ENCODE measurements at places on chromosomes 3 and 15.

GRCh38 chr3:122014741-122015140, 7.3 kb downstream of the ILDR1 start:
- DNase-seq: no peak

- DNase-seq: no peak
These were observed 785 bp upstream of the MYRIP start for GRCh38 chr3:39808467-39809180.

DNA sequence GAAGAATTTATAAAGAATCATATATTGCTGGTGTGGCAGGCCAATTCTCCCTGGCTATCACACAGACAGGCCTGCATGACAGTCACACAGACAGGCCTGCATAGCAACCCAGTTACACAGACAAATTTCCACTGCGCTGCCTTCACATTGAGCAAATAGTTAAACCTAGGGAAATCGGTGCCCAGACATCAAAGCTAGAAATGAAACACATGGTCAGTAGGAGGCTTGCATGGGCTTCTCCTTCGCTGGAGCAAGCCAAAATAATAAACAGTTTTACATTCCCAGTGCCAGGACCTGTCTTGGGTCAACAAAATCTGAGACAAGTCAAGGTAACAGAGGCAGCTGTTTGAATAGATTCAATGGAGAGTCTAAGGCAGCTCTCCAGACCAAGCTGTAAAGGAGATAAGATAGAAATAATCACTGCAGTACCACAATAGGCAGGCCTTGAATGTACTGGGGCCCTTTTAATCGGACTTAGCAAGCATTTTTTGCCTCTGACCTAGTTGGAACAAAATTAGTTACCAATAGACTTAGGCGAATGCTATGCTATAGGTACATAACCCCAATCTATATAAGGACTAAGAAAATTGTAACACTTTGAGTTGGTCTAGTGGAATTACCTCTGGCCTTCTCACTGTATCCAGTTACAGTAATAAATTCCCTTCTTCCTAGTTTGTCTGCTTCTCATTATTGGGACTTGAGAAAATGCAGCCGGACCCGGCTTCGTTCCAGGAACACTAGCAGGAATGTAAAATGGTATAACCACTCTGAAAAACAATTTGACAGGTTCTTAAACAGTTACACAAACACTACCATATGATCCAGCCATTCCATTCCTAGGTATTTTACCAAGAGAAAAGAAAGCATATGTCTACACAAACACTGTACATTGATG, 274.7 kb upstream of the UBE2E2 start:
- no peak for DNase-seq

DNA sequence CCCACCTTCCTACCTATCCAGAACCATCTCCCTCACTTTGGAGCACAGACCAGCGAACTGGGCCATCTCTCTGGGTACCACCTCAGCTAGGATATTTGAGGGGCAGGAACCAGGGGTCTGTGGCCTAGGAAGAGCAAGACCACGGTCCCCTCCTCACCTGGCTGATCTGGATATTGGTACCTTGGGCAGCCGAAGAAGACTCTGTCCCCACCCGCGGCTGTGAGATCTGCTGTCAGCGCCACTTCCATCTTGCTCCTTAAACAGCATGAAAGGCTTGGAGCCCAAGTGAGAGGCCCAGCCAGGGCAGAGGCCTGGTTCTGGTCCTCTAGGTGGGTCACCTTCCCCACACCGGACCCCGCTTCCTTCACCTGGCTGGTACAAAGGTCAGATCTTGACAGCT, 26.6 kb downstream of the SEC61A1 start:
- DNase-seq: no peak

DNA sequence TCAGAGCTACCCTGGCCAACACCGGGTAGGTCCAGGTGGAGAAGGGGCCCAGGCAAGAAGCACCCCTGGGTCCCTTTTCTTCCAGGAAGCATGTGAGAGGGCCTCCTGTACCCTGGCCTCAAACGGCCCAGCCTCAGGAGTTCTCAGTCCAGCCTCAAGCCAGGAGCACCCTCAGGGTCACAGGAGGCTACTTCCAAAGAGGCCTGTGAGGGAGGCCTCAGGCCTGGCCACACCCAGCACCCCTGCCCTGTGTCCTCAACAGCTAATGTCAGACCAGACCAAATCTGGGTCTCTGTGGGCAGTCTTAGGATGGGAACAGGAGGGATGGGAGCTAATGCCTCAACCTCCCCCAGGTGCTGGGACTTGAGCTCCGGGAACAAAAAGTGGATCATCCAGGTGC, 23.5 kb downstream of the PTH1R start:
- DNase-seq: no peak

DNA sequence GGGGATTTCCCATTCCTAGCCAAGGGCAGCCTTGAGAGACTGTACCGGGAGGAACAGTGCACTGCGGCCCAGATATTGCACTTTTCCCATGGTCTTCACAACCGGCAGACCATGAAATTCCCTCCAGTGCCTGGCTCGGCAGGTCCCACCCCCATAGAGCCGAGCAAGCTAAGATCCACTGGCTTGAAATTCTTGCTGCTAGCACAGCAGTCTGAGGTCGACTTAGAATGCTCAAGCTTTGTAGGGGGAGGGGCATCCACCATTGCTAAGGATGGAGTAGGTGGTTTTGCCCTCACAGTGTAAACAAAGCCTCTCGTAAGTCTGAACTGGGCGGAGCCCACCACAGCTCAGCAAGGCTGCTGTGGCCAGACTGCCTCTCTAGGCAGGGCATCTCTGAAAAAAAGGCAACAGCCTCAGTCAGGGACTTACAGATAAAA, 156.3 kb downstream of the FRMD5 start:
- no peak for DNase-seq

DNA sequence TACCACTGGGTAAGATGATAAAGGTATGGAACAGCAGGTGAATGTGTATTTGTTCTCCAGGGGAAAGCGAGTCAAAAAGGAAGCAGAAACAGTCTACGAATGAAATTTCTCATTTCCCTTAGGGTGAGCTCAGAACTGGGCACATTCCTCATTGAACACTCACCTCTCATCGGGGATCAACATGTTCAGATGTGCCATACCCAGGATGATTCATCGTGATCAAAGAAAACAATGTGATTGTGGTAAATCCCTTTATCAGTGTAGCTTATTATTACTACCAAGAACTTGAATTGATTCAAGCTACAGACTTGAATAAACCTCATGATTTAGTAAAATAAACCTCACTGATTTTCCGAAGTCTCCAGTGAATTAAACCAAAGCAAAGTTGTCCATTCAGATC, 72.1 kb downstream of the GJD2 start:
- no peak for DNase-seq

DNA sequence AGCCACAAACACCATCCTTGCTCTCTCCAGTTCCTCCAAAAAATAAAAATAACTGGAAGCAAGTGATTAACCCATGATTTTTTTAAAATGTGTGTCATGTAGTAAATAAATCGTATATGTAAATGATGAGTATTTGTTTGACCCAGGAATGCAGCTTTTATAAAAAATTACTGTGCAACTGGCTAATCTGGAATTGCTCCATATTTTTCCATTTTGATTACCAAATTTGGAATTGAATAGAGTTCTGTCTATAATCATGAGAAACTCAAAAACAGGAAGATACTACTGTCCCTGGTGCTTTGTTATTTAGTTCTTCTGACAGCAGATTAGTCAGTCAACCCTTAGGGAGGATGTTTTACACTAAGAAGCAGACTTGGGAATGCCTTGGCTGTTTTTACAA, 116.2 kb downstream of the CCNL1 start:
- DNase-seq: no peak

DNA sequence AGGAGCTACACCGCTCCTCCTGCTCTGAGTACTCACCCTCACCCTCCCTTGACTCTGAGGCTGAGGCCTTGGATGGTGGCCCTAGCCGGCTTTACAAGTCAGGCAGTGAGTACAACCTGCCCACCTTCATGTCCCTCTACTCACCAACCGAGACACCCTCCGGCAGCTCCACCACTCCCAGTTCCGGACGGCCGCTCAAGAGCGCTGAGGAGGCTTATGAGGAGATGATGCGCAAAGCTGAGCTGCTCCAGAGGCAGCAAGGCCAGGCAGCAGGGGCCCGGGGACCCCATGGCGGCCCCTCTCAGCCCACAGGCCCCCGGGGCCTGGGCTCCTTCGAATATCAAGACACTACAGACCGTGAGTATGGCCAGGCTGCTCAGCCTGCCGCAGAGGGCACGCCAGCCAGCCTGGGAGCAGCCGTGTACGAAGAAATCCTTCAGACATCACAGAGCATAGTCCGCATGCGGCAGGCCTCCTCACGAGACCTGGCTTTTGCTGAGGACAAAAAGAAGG, 21.2 kb upstream of the APEH start:
- DNase-seq: no peak

DNA sequence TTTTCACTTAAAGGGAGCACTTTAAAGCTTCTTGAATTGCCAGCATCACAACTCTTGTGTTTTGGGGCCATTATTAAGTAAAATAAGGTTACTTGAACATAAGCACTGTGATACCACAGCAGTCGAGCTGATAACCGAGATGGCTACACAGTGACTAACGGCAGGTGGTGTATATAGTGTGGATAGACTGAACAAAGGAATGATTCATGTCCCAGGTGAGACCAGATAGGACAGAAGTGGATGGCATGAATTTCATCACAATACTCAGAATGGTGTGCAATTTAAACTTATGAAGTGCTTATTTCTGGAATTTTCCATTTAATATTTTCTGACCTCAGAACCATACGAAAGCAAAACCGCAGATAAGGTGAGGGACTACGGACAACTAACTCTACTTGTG, 40.2 kb downstream of the PBRM1 start:
- DNase-seq: no peak

DNA sequence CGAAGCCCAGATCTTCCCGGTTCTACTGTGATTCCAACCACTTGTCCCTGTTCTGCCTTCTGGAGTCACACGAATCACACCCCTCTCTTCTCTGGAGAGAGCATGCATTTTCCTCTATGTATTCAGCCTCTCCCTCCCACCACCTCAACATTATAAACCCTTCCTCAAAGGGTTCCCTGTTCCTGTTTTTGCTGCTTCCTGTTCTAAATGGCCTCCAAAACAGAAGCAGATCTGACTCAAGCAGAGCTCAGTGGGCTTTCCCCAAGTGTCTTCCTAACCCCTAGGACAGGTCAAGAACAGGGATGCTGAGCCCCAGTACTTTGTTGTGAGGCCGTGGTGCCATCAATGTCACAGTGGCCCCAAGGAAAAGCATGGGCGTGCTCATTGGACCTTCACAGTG, 75.7 kb upstream of the ARNT2 start:
- DNase-seq: no peak

DNA sequence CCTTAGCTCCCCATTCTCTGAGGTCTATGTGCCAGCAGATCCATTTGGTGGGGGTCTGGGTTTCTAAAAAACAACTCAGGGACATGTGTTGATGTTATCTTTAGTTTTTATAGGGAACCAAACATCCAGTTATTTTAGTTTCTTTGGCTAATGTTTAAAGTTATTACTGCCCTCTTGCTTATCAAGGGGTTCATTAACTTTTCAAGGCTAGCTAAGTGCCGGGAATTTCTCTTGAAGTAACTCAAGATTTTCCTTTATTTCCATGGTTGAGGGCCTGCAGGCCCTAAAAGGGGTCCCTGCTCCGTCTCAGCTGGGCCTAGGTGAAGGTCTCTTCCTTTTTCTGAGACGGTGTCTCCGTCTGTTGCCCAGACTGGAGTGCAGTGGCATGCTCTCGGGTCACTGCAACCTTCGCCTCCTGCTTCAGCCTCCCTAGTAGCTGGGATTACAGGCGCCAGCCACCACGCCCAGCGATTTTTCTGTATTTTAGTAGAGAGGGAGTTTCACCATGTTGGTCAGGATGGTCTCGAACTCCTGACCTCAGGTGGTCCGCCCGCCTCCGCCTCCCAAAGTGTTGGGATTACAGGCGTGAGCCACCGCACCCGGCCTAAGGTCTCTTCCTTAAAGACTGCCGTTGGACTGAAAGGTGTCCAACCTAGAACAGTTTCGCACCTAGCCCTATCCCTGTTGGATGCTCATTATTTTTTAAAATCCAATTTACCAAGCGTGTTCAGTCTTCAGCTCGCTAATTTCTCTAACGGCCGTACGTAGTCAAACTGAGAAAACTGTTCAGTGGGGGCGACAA, 1.3 kb upstream of the OXSR1 start:
- no peak for DNase-seq

DNA sequence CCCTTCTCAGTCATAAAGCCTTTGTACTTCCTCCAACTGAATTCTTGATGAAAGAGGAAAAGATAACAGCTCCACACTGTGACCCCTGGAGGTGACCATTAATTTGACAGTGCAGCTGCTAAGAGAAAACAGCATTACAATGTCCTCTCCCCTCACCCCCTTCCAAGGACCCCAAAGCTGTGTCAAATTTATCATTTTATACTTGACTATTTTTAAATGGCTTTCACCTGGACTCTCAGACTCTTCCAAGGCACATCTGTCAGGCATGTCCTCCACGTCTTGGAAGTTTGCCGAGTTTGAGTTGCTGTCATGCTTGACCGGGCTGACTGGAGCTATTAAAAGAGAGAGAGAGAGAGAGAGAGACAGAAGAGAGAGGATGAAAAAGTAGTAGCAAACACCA, 236.5 kb downstream of the WDR72 start:
- no peak for DNase-seq

DNA sequence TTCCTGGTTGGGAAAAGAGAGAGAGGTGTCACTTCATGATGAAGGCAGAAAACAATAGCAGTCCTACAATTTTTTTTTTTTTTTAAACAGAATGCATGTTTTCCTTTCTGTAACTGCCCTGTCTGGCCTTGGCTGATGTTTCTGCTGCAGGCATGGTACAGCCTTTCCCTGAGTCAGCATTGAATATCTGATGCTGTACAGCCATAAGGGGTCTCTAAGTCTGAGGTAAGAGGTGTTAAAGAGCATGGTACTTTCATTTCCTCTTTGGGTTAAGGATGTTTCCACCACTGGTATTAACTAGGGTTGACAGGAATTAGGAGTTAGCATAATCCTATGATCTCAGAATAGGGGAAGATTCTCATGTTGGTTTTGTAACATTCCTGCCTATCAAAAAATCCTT, 147.4 kb downstream of the CHST2 start:
- no peak for DNase-seq

DNA sequence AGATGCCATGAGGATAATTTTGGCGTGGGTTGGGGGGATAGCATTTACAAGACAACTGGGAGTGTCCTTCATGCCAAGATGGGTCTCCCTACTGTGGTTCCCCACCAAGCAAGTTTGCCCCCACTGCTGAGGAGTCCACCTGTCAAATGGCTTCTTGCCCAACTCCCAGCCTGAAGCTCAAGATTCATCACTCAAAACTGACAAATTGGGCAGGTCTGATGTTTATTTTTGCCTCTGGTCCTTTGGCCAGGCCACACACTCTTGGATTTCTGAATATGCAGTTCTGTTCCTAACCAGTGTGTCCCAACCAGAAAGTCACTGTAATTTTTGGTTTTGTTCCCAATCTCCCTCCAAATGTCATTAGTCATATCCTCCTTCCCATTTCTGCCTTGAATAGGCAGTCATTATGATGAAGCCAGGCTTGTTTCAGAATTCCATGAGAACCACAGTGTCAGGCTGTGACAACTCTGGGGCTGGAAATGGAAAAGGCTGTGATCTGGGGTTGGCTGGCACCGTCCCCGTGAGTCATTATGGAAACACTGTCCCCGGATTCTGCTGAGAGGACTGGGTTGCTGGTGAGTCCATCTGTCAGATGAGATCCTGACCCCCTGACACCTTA, 29.3 kb upstream of the MEF2A start:
- DNase-seq: peak; percentile 13
